Thymus (tissue), 14 donors: ENCODE measurements at places on chromosomes 3 and 15. TPM values are rescaled to one million over a fixed set of nuclear protein-coding genes. Genes with fewer than 3 reads are reported as not detected.

Gene RBP2
- 0.09 TPM for total RNA-seq

Gene MRPS11
- total RNA-seq, result 59.6 TPM

Gene PODXL2
- total RNA-seq, result 4.3 TPM

Gene PP2D1
- not detected for total RNA-seq

Gene VEPH1
- total RNA-seq, result 0.19 TPM

Gene STXBP5L
- total RNA-seq, result 0.33 TPM

Gene EFCAB12
- 0.05 TPM for total RNA-seq

DNA sequence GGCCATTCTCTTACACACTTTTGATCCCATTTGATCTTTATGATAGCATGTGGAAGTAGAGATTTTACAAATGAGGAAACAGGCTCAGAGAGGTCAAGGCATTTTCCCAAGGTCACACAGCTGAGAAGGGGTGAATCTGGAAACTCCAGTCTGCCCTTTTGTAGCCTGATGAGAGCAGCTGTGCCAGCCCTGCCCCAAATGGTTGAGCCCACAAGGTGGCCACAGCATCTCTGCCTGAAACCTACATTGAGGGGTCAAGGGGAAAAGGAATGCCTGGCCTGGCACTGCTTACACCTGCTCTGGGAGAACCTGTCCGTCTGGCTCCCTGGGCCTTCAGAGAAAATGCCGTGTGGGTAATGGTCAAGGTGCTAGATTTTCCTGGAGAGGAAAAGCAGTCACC, 200.2 kb upstream of the LINGO1 start:
- no peaks in the 10 kb centered on the region for H3K27me3 ChIP-seq
- DNase-seq, result no peak
- no peaks in the 10 kb centered on the region for H3K36me3 ChIP-seq
- no peak overlapping the region for H3K27ac ChIP-seq

- H3K27me3 ChIP-seq, result no peaks in the 10 kb centered on the region
- H3K4me3 ChIP-seq, result no peak overlapping the region
- DNase-seq, result no peak
- H3K36me3 ChIP-seq, result peaks cover 16% of the 10 kb centered on the region
- no peaks in the 10 kb centered on the region for H3K4me1 ChIP-seq
- no peak overlapping the region for H3K27ac ChIP-seq
Observed at GRCh38 chr3:185648396-185648795, 62.3 kb downstream of the SENP2 start.

GRCh38 chr3:178703268-178703975, 167.2 kb downstream of the KCNMB2 start:
- DNase-seq, result no peak
- H3K36me3 ChIP-seq, result no peaks in the 10 kb centered on the region
- no peaks in the 10 kb centered on the region for H3K27me3 ChIP-seq
- H3K4me1 ChIP-seq, result no peaks in the 10 kb centered on the region
- H3K4me3 ChIP-seq, result no peak overlapping the region
- no peak overlapping the region for H3K27ac ChIP-seq

DNA sequence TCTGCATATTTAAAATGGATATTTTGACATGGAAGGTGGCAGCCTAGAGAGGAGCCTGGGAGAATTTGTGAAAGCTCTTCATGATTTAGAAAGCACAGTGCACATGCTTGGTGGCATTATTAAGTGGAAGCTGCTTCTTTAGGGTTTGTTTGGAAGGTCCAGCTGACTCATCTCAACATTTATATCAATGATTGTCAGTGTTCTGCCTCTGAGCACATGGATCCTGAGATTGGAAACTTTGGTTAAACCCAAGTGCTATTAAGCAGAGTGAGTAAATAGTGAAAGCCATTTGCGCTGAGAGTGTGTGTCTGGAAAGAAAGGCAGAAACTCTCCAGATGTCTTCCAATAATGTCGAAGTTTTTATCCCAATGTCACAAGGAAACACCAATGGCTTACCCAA, 7.4 kb downstream of the NOX5 start:
- no peak overlapping the region for H3K27ac ChIP-seq
- H3K4me3 ChIP-seq, result no peak overlapping the region
- no peaks in the 10 kb centered on the region for H3K27me3 ChIP-seq
- no peaks in the 10 kb centered on the region for H3K36me3 ChIP-seq

GRCh38 chr15:45307230-45307924, 55.3 kb downstream of the SLC28A2 start:
- H3K27ac ChIP-seq, result no peak overlapping the region
- no peaks in the 10 kb centered on the region for H3K36me3 ChIP-seq
- DNase-seq, result no peak

DNA sequence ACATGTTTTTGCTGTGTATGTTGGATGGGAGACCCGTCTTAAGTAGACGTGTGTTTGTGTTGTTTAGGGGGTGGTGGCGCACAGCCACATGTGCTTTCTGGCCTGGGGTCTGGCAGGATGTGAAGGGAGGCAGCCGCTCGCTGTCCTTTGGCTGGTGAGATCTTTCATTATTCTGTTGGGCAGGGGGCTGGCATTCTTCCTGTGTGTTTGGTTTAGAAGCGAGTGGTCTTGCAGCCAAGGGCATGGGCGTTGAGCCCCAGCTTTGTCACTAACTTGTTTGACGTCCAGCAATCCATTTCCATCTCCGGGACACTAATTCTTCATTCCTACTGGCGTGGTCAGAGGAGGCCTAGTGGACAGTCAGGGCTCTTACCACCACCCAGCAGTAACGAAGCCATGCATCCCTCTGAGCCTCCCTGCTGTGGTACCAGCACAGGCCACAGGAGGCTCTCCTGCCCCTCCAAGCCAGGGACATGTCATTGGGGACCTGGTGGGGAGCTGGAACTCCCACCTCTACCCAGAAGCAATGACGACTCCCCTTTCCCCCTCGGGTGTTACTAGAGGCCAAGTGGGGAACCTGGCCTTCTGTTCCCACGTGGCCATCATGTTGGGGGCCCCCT, 10.7 kb downstream of the THSD4 start:
- H3K27me3 ChIP-seq, result no peaks in the 10 kb centered on the region
- no peak overlapping the region for H3K4me3 ChIP-seq
- H3K27ac ChIP-seq, result no peak overlapping the region
- no peaks in the 10 kb centered on the region for H3K36me3 ChIP-seq
- DNase-seq, result no peak

DNA sequence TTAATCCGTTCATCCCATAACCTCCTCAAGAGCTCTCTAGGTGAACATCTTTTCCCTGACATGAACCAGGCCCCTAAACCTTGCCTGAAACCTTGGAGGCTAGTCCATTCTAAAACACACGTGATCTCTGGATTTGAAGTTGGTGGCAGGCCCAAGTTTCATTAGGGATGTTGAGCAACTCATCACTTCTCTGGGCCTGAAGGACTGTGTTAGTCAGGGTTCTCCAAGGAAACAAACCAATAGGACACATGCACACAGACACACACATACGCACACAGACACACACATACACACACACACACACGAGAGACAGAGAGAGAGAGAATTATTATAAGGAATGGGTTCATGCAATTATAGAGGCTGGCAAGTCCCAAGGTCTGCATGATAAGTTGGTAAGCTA, 31.9 kb downstream of the ACAN start:
- no peaks in the 10 kb centered on the region for H3K4me1 ChIP-seq
- DNase-seq, result no peak
- no peak overlapping the region for H3K4me3 ChIP-seq
- no peaks in the 10 kb centered on the region for H3K36me3 ChIP-seq
- no peaks in the 10 kb centered on the region for H3K27me3 ChIP-seq
- H3K27ac ChIP-seq, result no peak overlapping the region

- no peaks in the 10 kb centered on the region for H3K27me3 ChIP-seq
- DNase-seq, result no peak
- H3K27ac ChIP-seq, result no peak overlapping the region
- no peak overlapping the region for H3K4me3 ChIP-seq
Observed at GRCh38 chr3:113847664-113848461, 9.3 kb downstream of the GRAMD1C start.

DNA sequence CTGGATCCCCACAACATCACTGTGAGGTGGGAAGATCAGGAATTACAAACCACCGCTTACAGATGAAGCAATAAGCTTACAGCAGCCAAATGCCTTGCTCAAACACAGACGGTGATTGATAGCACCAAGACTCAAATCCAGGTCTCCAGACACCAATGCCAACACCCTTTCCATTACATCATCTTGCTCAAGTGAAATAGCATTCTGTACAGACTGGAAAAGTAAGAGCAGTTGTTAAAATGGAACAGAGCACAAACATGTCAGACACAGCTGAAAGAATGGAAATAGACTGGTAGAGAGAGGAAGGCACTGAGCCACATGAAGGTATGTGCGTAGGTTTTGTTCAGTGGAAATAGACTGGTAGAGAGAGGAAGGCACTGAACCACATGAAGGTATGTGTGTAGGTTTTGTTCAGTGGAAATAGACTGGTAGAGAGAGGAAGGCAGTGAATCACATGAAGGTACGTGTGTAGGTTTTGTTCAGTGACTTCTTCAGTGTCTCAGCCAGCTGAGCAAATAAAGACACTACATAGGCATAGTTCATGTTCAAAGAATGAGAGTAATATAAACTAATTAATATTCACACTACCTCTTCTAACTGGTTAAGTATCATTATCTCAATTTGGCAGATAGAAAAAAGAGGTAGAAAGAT, 15.6 kb downstream of the CLDN1 start:
- H3K27ac ChIP-seq, result peak overlapping the region; percentile 50
- no peak overlapping the region for H3K4me3 ChIP-seq
- no peaks in the 10 kb centered on the region for H3K4me1 ChIP-seq
- DNase-seq, result peak; percentile 76

DNA sequence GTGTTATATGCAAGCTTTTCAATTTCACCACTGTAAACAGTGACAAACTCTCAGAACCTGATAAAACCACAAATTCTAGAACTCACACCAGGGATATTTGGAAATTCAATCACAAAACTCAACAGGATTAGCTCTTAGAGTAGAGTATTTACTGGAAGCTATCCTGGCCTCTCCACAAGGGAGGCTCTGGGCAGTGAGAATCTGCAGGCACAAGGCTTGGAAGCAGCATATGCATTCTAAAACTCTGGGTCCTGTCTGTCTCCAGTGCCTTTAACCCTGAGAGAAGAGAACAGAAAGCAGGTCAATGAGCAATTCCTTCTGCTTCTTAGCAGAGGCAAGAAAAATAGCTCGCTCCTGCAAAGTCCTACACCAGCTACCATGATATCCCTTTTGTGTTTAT, 23.4 kb downstream of the PLSCR4 start:
- no peak overlapping the region for H3K4me3 ChIP-seq
- no peak overlapping the region for H3K27ac ChIP-seq
- no peaks in the 10 kb centered on the region for H3K4me1 ChIP-seq
- no peaks in the 10 kb centered on the region for H3K36me3 ChIP-seq
- no peaks in the 10 kb centered on the region for H3K27me3 ChIP-seq
- DNase-seq, result no peak

DNA sequence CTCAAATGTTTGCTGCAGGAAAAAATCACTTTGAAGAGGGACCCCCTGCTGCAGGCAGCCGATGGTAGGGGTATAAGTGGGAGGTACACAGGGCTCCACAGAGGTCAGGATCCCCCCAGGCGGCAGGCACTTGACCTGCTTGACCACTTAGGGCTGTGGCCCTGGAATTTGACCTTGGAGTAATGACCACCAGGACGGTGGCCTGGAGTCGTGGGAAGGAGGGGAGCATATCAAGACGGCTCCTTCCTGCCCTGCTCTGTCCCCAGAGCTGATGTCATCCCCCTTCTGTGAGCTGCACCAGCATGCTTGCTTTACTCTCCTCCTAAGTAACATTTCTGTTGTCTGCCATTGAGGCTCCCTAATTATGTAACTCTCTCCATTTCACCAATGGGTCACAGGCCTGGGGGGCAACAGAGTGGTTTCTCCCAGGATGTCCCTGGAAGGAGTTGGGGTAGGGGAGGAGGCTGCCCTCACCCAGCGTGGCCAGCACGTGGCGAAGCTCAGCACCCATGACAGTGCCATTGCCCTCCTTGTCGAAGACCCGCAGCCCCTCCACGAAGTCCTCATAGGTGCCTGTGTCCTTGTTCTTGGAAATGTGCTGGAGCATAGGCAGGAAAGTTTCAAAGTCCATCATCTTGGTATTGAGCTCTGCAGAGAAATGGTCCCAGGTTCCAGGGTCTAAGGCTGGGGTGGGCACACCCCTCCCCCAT, 4.1 kb downstream of the MYL3 start:
- no peaks in the 10 kb centered on the region for H3K36me3 ChIP-seq
- no peak for DNase-seq
- H3K4me1 ChIP-seq, result no peaks in the 10 kb centered on the region
- no peak overlapping the region for H3K27ac ChIP-seq

DNA sequence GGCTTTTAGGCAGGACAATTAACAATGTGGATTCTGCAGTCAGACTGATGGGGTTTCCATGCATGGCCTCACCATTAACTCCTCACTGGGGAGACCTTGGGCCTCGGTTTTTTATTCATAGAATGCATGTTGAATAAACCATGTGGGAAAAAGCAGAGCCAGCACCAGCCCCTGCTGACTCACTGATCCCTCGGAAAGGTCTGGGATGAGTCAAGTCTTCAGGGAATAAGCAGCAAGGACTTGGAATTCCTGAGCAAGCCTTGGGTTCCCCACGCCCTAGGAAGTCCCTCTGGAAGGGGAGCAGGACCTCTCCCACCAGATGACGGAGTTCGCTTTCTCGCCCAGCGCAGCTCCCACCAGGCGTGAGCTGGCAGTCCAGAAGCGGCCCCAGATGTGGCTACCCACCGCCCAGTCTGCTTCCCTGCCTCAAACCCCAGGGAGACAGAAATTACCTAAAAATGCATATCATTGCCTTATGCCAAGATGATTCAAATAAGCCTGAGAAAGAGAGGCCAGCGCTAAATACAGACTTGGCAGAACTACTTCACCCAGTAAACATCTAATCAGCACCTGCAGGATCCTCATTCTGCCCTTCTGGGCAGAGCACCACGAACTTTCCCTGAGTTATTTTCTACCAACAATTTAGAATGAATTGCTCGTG, 45.4 kb downstream of the BTD start:
- H3K27me3 ChIP-seq, result peaks cover 52% of the 10 kb centered on the region
- H3K36me3 ChIP-seq, result no peaks in the 10 kb centered on the region
- H3K4me3 ChIP-seq, result no peak overlapping the region
- no peak overlapping the region for H3K27ac ChIP-seq
- no peak for DNase-seq

DNA sequence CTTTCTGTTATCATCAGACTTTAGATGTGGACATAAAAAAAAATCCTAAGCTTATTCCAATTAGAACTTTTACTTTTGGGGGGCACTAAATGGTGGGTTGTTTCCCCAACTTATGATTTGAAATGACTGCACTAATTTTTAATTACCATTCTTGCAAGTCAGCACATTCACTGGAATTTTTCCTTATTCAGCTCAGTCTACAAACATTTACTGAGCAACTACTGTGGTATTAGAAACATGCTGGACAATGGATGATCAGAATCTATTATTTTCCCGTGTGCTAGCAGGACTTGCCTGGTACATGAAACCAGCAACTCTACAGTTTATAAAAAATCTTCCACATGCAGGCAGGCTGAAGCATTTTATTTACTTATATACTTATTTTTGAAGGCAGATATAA, 273.6 kb downstream of the FOXP1 start:
- peak overlapping the region; percentile 25 for H3K27ac ChIP-seq
- H3K36me3 ChIP-seq, result no peaks in the 10 kb centered on the region
- no peaks in the 10 kb centered on the region for H3K27me3 ChIP-seq
- DNase-seq, result no peak
- H3K4me1 ChIP-seq, result peaks cover 34% of the 10 kb centered on the region
